ENCODE measurements at places on chromosomes 4 and X. TPM values are rescaled to one million over a fixed set of nuclear protein-coding genes. Genes with fewer than 3 reads are reported as not detected.

- no peak for DNase-seq
These were observed 339.8 kb upstream of the FRG1 start for GRCh38 chr4:189600718-189601435.

The HMX1 gene
- not detected for total RNA-seq

The LSM6 gene
- total RNA-seq: 11.8 TPM

GRCh38 chrX:274904-275475 is 6.2 kb upstream of the PLCXD1 start:
- peak; percentile 54 for DNase-seq

The NAAA gene
- 7.4 TPM for total RNA-seq

The IL21 gene
- not detected for total RNA-seq

The SOX3 gene
- total RNA-seq: not detected

DNA sequence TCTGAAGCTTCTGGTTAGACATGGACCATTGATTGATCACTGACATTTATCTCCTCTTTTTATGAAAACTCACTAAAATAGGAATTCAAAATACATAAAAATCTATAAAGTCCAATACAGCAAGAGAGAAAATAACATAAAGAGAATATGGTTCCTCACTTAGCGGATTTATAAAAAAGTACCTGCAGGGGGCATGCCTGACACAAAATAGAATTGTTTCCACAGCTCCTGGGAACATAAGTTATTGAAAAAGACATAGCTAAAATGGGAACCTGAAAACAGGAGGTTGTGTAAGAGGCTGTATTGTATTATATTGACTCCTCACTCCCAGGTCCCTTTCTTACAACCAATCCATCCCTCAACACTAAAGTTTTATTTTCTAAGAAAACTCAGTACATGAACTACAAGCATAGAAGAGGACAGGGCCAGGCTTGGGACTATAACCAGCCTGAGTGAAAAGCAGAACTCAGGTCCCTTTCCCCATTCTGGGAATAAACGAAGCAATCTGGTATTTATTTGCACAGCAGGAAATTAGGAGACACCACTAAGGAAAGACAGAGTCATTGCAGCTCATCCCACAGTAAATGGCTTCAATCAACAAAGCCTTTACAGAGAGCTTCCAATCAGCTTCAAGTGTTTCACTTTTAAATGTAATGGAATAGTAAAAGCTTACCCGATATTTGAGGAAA is 121.1 kb upstream of the NDST4 start:
- no peak for DNase-seq

GRCh38 chr4:87049508-87049907 is 114.7 kb downstream of the AFF1 start:
- DNase-seq: no peak

- no peak for DNase-seq
These were observed 2.7 kb downstream of the NHSL2 start for GRCh38 chrX:71913156-71913950.

The MYOZ2 gene
- 705 TPM for total RNA-seq

The RGN gene
- 17.7 TPM for total RNA-seq

GRCh38 chr4:113476800-113477199 is 284.7 kb downstream of the CAMK2D start:
- no peak for DNase-seq

- DNase-seq: no peak
These were observed 71.5 kb downstream of the PLS3 start for GRCh38 chrX:115632455-115632854.

- no peak for DNase-seq
These were observed 159.8 kb downstream of the OR13H1 start for GRCh38 chrX:131703646-131704045.

The TMSB15C gene
- 0.48 TPM for total RNA-seq

DNA sequence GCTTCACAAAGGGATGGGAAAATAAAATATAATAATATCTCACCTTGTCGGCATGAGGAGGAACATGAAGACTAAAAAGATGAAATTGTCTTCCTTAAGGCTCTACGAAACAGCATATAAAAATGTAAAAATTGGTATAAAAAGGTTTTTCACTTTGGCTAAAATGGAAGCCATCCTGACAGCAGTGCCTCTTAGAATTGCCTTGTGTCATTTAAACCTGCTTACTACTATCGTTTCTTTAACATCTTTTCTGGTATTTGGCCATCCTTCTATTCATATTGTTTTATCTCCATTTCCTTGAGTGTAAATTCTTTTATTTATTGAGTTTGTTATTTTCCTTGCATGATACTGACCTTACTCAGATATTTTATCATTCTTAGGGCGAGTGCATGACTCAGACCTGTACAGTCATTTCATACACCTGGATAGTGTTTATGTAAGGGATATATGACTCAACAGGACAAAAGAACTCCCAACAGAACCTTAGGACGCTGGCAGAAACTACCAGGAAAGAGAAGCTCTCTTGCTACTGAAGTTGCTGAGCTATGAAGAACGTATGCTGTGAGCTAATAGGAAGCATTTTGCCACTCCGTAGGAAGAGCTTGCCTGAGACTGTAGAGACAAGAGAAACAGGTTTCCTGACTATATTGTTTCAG is 5.8 kb upstream of the CDKN2AIP start:
- DNase-seq: no peak

DNA sequence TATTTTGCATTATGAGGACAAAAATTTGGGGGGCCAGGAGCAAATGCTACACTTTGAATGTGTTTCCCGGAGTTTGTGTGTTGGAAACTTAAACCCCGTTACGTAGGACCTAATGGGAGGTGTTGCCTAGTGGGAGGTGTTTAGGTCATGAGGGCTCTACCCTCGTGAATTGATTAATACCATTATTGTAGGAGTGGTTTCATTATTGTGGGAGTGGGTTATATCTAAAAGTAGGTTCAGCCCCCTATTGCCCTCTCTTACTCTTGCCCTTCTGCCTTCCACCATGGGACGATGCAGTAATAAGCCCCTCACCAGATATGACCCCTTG is 15.5 kb downstream of the UBA6 start:
- DNase-seq: no peak

DNA sequence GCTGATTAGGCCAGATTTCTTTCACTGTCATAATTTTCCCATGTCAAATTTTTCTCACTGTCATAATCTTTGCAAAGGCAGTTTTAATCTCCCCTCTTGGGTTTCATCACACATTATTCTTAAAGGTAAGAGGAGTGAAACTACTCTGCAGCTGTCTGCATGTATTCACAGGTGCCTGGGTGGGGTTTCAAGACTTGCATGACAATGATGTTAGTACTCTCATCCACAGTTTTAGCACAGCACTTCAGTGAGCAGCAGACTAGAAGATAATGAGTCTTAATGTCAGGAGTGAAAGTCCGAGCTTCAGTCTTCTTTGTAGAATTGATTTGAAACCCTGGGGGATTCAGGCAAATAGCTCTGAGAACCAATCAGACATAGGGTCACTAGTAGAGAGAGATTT is 182.5 kb upstream of the GALNT7 start:
- DNase-seq: no peak

The MTNR1A gene
- not detected for total RNA-seq

DNA sequence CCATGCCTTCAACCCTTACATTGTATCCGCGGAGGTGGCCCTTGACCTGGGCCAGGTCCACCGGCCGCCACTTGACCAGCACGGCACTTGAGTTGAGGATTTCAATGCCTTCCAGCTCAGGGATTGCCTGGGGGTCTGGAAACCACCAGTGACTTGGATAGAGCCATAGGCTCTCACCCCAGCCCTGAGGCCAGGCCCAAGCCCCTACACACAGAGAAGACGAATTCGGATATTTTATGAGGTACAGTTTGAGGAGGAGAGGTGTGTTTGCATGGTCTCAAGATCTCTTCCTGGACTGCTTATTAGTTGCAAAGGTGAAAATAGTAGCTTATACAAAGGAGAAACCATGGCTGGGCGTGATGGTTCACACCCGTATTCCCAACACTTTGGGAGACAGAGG is 20.3 kb downstream of the L1CAM start:
- no peak for DNase-seq

DNA sequence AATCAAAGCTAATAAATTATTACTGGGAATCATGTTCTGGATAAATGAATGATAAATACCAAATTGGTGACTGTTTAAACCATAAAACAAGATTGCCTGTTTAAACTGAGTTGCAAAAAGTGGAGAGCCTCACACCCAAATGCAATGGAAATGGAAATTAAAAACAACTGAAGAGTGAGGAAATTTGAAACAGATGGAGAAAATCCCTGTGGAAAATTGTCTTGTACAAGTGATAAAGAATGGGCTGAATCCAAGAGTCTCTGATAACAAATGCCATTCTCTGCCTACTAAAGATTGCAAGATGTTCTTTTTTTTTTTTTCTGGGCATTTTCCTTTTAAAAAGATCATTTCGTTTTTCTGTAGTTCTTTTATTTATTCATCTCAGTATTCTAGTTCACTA is 426.3 kb downstream of the NLGN4X start:
- no peak for DNase-seq

The ZNF185 gene
- total RNA-seq: 1.6 TPM

All from Right ventricle myocardium superior (tissue), 1 donor.